CD4-positive, alpha-beta T cell treated with Interleukin-15 for 1 hour (primary cell): ENCODE measurements at places on chromosomes 13 and 19.

DNA sequence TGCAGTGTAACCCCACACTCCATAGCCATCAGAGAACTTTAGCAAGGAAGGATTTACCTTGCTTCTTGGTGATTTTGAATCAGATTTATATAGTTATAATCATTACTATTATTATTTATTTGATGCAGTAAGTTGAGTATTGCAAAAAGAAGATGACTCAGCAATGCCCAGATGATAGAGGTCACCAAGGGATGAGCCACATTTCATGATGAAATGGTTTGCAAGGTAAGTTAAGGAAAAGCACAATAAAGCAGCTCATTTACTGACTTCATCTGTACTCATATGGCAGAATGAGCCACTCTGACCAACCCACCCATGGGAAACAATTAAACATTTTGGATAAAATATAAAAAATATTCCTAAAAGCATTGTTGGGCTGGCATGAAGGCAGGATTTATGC, 59.1 kb downstream of the AKAP11 start:
- no peak for DNase-seq

GRCh38 chr13:42807866-42808265, 26.5 kb downstream of the FAM216B start:
- DNase-seq = no peak

GRCh38 chr13:109012115-109012514, 382.7 kb downstream of the MYO16 start:
- DNase-seq = no peak

- DNase-seq = no peak
Measured at GRCh38 chr13:66530686-66531085, 699.5 kb downstream of the PCDH9 start.

DNA sequence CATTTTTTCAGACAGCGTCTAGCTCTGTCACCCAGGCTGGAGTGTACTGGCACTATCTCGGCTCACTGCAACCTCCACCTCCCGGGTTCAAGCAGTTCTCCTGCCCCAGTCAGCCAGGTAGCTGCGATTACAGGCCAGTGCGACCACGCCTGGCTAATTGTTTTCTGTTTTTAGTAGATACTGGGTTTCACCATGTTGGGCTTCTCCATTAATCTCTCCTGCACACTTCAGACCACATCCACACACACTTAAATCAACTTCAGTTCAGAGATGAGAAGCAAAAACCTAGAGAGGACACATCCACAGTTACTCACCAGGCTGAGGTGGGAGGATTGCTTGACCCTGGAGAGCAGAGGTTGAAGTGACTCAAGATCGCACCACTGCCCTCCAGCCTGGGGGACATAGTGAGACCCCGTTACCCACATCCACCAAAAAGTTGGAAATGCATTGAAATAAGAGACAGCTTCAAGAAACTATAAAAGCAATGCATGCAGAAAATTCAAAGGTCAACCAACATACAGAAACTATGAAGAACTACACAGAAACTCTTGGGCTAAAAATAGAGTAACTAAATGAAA, 42.3 kb downstream of the ZNF611 start:
- DNase-seq = no peak

DNA sequence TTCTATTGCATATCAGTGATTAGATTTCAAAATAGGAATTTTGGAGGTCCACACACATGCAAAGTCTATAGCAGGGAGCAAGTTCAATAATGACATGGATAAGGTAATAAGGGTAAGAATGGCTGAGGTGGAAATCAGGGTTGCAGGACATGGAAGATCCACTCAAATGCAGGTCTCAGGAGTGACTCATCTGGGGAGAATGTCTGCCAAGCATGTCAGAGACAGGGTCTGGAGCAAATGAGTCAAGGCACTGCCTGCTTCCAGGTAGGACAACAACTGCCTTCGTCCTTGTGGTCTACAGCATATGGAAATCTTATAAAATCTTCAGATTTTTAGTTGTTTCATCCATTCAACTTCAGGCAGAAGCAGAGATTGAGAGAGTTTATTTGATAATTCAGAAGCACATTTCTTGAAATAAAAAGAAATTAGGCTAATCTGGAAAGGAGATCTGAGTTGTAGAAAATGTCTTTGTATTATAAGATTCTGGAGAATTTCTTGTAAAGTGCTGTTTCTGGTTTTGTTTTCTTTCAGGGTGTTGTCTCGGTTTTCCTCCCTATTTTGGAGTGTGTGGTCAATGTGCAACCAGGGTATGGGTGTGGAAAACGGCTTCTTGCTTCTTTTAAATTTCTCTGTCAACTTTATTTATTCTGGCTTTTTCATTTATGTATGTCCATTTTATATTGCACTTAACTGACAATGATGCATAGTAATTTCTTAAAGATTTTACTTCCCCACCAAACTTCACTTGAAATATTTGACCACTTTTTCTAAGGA, 748.8 kb downstream of the LIG4 start:
- no peak for DNase-seq
